ENCODE measurements at places on chromosomes 6 and 20.

GRCh38 chr6:15491255-15491985, 171.4 kb downstream of the DTNBP1 start:
- peak; percentile 88 for DNase-seq

- DNase-seq = no peak
Measured at GRCh38 chr20:4369119-4369797, 352.5 kb upstream of the PRND start.

DNA sequence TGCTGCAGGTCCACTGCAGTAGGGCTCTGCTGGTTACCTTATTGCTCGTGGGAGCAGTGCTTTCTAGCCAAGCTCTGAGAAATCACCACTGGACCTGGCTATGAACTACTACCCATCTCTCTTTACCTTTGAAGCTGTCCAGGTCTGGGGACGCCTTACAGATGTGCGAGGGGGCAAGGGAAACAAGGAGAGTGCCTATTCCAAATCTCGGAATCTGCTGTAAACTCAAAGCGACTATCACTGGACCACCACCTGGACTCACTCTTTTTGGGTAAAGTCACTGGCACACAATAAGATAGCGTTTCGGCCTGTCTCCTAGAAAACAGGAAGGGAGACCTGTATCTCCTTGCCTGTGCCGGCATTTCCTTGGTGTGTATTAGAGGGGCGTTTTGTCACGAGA, 5.3 kb downstream of the NRN1 start:
- DNase-seq = peak; percentile 51

- DNase-seq = no peak
Measured at GRCh38 chr6:130367767-130368166, 1.9 kb downstream of the TMEM200A start.

GRCh38 chr6:38786486-38786885, 71.4 kb downstream of the DNAH8 start:
- no peak for DNase-seq

DNA sequence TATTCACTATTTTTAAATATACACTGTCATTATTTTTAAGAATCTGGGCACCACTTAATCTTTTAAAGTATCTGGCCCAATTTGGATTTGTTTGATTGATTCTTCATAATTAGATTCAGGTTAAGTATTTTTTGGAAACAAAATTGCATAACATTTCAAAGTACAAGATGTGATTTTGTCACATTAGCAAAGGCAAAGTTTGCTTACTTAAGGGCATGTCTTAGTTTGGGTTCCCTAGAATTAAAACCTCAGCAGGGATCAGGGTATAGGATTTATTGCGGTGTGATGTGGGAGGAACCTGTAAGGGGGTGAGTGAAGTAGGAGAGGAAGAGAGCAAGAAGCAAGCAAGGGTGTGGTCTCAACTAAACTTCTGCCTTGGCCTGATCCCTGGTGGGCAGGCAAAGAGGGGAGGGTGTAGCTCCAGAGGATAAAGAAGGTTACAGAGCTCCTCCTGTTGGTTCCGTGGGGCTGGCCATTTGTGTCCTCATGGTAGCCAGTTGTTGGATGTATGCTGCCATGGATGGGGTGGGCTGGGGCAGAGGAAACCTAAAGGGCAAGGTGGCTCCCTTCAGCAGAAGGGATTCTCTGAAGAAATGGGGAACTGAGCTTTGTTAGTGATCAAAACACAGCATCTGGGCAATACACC, 668.7 kb upstream of the SLC35B3 start:
- peak; percentile 69 for DNase-seq

DNA sequence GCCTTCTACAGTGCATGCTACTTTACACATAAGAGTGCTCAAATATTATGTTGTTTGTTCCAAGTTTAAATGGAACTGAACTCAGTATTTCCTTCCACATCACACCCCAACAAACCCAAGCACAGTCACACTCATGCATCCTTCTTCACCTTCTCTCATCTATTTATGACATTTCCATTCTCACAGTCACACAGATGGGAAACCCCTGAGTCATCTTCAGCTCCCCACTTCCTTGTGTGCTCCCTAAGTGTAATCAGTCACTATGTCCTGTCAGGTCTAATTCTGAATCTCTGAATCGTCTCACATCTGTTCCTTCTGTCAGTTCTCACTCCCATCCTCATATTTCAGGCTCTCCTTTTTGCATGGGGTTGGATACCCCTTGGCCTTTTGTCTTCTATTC, 96.0 kb downstream of the RIMS1 start:
- no peak for DNase-seq

- no peak for DNase-seq
Measured at GRCh38 chr6:33758815-33759216, 12.1 kb upstream of the IP6K3 start.

DNA sequence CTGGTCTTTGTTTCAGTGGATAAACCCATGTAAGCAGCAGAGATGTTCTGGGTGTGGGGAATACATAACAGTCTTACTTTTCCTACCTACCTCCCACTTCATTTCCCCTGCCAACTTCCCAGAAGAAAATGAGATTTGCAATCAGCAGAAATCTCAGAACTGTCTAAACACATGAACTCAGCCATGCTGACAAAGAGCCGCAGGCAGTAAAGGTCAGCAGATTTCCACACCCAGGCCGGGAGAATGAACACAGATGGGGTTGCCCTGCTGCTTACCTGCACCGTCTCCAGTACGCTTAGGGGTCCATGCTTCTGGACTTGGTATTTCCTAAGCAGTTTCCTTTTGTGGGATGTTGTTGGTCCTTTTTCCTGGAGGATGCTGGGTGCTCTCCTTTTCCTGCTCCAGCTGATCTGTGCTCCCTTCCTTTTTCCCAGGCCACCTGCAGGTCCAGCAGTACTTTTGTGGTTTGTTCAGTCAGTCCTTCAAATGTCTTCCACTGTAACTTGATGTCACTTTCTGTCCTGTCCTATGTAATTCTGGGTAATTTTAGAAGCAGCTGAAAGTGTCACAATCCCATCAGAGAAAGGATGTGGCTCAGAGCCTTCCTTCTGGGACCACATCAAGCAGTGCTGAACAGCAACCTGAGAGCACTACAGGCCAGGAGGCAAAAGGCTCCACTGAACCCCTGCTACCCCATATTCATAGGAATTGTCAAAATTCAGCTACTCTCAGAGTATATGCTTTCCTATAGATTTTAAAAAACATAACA, 129.0 kb downstream of the CEP57L1 start:
- DNase-seq = no peak

- peak; percentile 75 for DNase-seq
Measured at GRCh38 chr6:46419576-46420002, 71.7 kb downstream of the RCAN2 start.

- DNase-seq = peak; percentile 86
Measured at GRCh38 chr20:48523191-48523995, 304.4 kb downstream of the PREX1 start.

DNA sequence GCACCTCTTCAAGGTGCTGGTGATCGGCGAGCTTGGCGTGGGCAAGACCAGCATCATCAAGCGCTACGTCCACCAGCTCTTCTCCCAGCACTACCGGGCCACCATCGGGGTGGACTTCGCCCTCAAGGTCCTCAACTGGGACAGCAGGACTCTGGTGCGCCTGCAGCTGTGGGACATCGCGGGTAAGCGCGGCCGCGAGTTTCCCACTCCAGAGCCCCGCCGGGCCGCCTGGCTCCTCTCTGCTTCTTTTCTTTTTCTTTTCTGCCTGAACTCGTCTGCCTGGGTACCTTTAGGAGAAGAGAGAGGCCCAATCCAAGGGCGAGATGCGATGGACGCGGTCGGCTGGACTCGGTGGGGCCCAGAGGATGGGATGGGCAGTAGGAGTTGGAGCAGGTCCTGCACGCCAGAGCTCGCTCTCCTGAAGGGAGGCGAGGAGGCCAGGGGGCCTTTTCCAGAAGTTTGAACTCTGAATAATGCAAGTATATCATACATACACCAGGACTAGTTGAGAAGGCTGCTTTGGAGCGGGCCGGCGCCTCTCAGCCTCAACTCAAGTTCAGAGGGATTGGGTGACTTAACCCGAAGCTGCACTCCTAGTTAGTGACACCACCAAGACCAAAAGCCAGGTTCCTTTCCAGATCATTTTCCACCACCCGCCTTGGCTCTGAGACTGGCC, 445 bp downstream of the RAB32 start:
- DNase-seq = peak; percentile 81

DNA sequence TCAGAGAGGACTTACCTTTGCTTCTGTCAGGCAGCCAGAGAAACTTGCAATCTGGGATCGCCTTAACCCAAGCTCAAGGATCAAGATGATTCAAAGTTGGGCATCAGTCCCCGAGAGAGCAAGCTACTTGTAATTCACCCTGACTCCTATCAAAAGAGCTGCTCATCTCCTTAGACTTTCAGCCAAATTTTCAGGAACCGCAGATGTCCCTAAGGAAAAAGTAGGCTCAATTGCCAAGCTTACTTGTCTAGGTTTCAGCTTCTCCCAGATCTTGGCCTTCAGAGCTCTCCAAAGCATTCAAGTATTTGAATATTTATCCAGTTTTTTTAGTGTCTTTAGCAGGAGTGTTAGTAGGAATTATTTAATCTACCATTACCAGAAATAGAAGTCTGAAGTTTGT, 434.1 kb upstream of the MMS22L start:
- no peak for DNase-seq

Data from endodermal cell (in vitro differentiated cells).